ENCODE measurements at places on chromosomes 3 and 15.

DNA sequence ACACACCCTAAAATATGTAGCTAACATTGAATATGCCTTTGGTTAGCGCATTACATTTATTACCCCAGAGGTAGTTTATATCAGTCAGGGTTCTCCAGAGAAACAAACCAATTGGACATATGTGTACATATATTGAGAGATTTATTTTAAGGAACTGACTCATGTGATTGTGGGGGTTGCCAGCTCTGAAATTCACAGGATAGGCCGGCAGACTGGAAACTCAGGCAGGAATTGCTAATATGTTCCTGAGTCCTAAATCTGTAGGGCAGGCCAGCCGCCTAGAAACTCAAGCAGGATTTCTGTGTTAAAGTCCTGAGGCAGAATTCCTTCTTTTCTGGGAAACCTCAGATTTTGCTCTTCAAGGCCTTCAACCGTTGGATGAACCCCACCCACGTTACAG is 189.7 kb downstream of the CDIN1 start:
- DNase-seq, result no peak

GRCh38 chr3:67804578-67804977 is 150.2 kb upstream of the SUCLG2 start:
- no peak for DNase-seq

DNA sequence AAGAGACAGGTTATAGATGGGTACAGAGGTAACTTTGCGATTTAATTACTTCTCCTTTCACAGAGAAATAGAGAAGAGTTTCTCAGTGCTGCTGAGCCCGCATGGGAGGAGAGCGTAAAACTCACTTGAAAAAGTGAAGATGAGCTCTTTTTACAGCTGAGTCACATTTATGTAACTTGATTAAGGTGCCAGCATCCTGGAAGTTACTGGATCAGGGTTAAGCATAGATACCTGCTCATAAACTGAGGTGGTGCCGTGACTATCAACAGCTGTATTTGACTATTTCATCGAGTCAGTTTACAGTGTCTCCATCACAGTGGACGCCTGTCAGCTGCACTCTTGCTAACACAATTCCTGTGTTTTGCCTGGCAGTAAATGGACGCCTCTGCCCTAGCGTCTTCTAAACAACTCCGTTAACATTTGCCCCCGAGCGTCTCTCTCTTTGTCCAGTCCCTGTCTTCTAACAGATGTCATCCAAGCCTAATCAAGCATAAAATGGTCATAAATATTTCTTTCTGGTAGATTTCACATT is 414.6 kb downstream of the FOXP1 start:
- peak; percentile 3 for DNase-seq

DNA sequence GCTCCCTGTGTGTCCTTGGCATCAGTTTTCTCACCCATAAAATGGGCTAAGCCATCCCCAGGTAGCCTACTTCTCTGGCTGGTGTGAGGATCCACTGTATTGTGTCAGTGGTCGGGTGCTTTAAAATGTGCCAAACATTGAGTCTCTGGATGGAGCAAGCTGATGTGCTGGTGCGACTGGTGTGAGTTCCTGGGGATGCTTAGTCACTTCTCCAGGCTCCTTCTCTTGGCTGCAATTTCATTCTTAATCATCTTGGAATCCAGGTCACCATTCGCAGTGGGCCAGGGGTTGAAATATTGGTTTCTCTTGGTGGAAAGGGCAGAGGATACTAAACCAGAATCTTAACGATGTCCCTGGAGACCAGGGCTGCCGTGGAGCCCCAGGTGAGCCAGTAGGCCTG is 29.3 kb downstream of the SCN5A start:
- DNase-seq, result no peak

DNA sequence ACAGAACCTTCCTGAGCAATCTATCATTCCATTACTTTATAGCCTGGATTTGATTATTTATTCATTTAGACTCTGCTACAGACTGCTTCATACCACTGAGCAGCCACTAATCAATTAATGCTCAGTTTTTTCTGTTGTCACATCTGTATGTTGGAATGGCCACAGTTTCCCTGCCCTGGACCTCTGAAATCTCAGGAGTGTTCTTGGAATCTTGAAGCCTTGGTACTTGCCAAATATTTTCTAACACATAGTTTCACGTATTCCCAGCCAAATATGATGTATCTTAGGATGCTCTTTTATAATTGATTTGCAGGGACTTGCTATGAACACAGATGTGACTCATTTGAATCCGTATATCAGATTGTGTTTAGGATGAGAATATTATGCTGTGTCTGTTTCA is 225.8 kb downstream of the TAFA4 start:
- no peak for DNase-seq

DNA sequence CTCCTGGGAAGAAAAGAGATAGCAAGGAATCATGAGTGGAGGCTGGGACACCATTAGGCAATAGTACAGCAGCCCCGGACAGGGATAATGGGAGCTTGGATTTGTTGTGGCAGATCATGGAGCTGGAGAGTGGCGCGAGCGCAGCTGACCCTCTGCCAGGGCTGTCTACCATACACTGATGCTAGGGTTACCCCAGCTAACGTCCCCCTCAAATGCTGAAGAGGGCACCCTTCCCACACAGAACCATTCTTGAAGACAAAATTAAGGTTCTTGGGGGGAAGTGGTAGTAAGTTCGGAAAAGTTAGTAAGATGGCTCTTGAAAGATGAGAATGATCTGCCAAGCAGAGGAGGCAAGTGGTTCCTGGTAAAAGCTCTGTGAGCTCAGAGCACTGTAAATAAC is 61.1 kb downstream of the ST3GAL6 start:
- DNase-seq, result no peak

DNA sequence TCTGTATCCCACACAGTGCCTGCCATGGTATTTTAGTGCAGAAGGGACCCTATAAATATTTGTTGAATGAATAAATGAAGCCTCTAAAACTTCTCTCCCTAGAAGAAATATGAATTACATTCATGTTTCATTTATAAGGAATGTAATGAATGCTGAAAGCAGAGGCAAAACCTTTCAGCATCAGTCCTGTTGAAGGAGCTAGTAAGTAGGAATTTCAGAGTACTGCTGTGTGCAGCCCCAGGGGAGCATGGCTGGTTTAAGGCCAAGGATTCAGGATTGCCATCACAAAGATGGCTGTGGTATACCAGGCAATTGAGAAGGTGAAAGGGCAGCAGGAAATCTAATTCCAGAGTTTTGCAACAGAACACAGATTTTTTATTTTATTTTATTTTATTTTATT is 1131.4 kb downstream of the IGSF11 start:
- no peak for DNase-seq
